ENCODE measurements at places on chromosomes 3 and 15. TPM values are rescaled to one million over a fixed set of nuclear protein-coding genes. Genes with fewer than 3 reads are reported as not detected.

Gene COL8A1
- 2.2 TPM for total RNA-seq

Gene SPATA12
- not detected for total RNA-seq

Gene PDHB
- 52.6 TPM for total RNA-seq

Gene SAMD7
- not detected for total RNA-seq

Gene CHRNA7
- 0.76 TPM for total RNA-seq

Gene SLCO2A1
- total RNA-seq = 17.6 TPM

Gene SHF
- total RNA-seq = 1.6 TPM

Gene NPAP1
- not detected for total RNA-seq

Gene SLC22A13
- 0.64 TPM for total RNA-seq

Gene FRMD5
- total RNA-seq = 0.20 TPM

Gene ATP13A4
- total RNA-seq = 20.5 TPM

Gene SNTN
- not detected for total RNA-seq

Gene SLC28A1
- total RNA-seq = not detected

Gene ARGFX
- not detected for total RNA-seq

Gene SSUH2
- total RNA-seq = 0.36 TPM

Gene RCCD1
- 8.8 TPM for total RNA-seq
